ENCODE measurements at places on chromosomes 2 and 18.

GRCh38 chr2:204775766-204776165 is 230.5 kb downstream of the PARD3B start:
- no peak for DNase-seq

GRCh38 chr18:78542204-78542603 is 437.4 kb upstream of the SALL3 start:
- no peak for DNase-seq

- no peak for DNase-seq
These were observed 92.6 kb upstream of the TFCP2L1 start for GRCh38 chr2:121377646-121378045.

DNA sequence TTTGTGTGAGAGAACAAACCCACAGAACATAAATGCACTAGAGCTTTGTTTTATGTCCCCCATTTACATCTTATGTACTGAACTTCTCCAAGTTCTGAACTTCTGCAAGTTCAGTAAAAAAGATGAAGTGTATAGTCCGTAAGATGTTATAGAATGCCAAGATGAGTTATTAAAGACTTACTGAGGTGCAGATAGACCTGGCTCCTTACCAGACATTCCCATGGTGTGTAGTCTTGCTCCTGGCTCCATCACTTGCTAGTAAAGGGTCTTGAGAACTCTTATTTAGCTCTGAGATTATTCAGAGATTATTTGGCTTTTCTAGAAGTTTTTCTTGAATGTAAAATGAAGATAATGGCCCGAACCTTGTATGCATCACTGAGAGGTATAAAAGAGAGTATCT is 16.8 kb downstream of the GULP1 start:
- no peak for DNase-seq

- DNase-seq = no peak
These were observed 319.8 kb downstream of the CTNNA2 start for GRCh38 chr2:79832511-79833234.

DNA sequence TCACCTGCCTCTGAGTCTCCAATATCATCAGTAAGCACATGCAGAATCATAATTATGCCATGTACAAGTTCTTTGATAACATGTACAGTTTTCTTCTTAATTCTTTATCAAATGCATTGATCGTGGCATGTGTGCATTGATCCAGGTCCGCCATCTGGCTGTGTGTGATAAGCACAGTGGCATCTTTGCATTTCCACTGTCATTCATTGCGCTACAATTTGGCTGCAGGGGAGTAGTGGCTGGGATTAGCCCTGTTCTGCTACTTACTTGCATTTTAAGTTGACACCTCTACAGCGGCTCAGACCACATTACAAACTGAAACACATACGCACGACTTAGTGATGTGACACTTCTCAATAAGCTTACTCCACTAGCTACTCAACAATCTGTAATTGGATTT is 83.6 kb upstream of the OTX1 start:
- no peak for DNase-seq

- DNase-seq = no peak
These were observed 582.1 kb downstream of the ZEB2 start for GRCh38 chr2:143937723-143938350.

DNA sequence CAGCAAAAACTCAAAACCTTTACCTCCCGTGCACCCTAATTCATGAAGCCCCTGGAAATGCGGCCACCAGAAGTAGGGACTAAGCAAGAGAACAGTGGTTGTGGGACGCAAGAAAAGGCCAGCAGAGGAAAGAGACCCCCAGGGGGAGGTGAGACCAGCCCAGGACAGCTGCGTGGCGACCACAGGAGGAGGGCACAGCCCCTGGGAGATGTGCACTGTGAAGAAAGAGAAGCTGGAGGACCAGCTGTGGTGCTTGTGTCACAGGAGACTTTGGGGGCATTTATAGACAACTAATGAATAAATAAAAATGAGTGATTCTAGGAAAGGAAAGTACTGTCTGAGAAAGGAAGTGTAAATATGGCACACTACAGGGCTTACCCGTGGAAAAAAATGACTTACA is 263.8 kb downstream of the EIPR1 start:
- no peak for DNase-seq

DNA sequence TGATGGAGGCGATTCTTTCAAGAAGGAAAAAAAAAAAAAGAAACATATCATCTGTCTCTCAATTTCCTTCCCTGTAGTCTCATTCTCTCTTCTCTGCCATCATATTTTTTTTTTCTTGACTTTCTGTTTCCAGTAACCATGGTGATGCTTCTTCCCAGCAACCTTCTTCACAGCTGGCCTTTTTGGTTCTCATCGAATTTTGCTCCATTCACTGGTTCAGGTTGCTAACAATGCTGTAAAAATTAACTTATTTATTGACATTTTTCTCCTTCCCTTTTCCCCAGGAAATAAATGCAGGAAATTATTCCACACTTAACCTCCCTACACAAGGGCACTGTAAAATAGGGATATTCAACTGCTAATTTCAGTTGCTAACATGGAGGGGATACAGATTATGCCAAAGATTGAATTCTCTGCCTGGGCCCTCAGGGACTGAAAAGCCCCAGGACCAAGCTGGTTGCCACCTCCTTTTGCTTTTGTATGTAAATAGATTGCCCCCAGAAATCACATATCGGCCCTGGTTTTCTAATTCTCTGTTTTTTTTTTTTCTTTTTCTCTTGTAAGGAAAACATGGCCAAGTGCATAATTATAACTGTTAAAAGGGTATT is 154.7 kb downstream of the MAP2 start:
- DNase-seq = no peak

DNA sequence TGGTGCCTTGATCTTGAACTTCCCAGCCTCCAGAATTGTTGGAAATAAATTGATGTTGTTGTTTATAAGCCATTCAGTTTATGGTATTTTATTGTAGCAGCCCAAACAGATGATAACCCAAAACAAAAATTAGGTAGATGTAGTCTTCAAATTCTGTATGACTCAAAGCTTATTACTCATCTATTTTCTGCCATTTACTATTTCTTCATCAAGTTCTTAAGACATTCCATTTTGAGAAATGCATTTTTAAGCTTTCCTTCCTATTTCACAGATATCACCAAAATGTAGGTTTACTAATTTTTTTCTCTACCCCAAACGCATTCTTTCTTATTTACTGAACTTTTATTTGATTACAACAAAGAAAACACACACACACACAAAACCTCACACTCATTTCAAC is 148.2 kb downstream of the RND3 start:
- peak; percentile 10 for DNase-seq

DNA sequence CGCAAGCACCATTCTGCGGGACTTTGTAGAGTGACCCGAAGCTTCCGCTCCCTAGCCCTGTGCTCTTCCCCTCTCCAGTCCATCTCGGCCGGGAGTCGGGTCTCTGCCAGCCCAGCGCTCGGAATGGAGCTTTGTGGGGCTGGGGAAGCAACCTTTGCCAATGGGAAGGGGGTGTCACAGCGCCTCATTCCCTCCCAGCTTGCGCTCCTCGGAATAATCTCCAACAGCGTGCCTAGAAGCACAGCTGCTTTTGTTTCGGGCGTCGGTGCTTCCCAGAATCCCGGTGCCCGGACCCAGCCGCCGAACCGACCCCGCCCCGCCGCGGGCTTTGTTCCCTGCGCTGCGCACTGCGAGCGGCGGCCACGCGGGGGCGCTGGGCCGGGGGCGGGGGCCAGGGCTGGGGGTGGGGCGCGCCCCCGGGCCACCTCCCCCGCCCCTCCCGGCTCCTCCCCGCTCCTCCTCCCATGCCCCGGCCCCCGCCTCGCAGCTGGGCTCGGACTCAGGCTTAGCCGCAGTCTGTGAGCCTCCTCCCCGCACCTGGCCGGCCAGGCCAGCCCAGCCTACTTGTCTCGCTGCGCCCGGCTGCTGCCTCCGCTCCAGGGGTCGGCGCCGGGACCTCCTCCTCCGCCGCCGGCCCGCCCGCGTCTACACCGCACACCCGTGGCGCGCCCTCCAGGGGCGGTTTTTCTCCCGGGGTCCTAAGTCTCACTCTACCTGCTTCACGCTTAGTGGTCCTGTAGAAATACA is 77.7 kb upstream of the SMAD2 start:
- DNase-seq = no peak

- no peak for DNase-seq
These were observed 123.4 kb downstream of the TCF4 start for GRCh38 chr18:55464581-55464980.

GRCh38 chr18:28189400-28190239 is 12.7 kb upstream of the CDH2 start:
- peak; percentile 87 for DNase-seq

DNA sequence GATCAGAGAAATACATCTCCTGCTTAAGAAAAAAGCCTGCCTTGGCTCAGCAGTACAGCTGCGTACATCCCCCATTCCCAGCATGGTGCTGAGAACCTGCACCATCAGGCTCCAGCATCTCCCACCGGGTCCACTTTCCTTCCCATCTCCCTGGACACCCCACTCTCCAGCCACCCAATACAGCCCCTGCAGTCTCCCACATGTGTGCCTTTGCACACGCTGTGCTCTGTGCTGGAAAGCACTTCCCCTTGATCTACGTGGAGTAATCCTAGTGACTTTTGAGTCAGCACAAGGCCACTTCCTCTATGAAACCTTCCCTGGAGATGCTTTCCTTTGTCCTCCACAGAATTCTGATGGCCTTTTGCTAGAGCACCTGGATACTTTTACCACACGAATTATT is 17.0 kb downstream of the STAT1 start:
- no peak for DNase-seq

DNA sequence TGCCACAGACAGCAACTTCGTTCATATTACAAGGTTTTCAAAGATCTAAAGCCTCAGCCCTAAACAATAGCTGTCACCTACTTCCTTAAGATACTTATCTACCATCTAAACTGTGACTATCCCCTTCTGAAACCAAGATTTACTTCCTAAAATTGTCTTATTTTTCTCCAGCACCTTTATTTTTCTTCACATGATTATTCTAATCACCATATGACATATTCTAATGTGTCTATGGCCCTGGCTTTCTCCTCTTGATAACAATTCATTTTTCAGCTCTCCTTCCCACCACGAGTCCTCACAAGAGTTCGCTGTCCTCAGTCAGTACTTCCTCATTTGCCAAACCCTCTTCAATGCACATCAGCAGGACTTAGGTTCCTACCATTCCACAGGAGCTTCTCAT is 53.9 kb downstream of the RTTN start:
- no peak for DNase-seq

DNA sequence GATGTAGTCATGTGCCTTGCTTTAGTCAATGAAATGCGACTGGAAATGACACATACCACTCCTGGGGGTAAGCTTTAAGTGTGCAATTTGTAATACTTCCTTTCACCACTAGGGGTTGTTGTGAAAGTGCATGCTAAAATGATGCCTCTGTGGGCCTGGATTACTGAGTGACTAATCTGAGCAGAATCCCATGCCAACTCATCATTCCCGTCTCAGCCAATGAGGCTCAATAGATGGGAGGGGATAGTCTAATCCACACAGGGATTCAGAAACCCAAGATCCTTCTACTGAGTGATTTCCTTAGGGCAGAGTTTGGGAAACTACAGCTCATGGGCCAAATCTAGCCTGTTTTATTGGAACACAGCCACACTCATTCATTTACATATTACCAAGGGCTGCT is 54.0 kb downstream of the HRH4 start:
- DNase-seq = peak; percentile 54

DNA sequence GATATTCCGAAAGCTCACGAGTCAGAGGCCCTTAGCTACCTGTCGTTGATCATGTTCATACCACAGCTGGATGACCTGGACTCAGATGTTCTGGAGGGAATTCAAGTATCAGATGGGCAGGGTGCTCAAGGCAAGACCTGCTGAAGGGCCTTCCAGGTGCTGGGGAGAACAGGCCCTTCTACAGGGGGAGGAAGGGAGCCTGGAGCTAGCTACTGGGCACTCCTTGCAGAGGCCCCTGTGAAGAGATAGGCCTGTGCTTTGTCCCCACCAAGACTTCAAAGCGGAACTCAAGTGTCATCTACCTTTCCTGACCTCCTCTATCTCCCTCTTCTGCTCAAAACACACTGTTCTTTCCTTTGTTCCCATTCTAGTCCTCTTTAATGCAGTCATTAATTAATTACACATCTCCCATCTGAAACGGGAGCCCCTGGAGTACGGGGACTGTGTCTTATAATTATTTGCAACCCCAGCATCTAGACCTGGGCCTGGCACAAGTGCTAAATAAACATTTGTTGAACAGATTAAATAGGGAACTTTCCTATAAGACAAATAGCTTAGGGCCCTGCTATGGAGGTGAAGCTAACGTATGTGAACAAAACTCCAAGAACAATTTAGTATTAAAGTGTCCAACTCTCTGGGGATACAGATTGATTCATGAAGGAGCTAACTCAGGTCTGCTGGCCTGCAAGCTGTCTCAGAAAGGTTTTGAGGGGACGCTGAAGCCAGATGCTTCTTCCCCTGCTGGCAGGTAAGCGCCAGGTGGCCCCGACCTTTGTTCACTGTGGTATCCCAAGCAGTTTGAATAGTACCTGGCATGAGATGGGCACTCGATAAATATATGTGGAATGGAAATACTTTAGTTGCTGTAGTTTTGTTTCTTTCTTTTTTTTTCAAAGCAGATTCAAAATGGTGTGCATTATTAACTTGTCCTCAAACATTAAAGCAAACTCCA is 22.0 kb downstream of the RHOB start:
- DNase-seq = no peak

GRCh38 chr2:99403524-99403923 is 66.3 kb downstream of the EIF5B start:
- no peak for DNase-seq

- no peak for DNase-seq
These were observed 303.1 kb downstream of the SS18 start for GRCh38 chr18:25787276-25787675.

GRCh38 chr2:113278742-113279139 is at the start of gene PAX8:
Gene PAX8, minus strand, starts transcription at chr2:113278921. Its CDS starts 527 bp downstream, at chr2:113278394.
- DNase-seq = no peak

- DNase-seq = no peak
These were observed 31.0 kb downstream of the CACNB4 start for GRCh38 chr2:152067823-152068222.

DNA sequence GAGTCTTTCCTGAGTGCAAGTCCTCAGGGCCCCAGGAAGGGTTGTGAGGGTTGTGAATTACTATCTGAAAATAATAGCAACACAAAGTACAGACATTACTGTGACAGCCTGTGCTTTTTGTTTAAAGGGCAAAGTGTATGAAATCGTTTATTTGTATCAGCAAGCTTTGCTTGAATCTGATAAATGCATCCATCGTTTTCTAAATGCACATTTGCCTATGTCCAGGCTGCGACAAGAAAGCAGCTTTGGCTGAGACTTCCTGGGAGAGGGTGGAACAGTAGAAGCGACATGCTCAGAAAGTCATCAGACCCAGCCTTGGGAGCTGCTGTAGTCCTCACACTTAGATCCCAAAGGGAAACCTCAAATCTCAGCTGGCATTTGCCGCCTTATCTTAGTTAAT is 524.2 kb upstream of the SALL3 start:
- DNase-seq = no peak

GRCh38 chr2:201440182-201440581 is 11.1 kb downstream of the TRAK2 start:
- no peak for DNase-seq

All from IMR-90 (cell line).